ENCODE measurements at places on chromosomes 5 and 9. TPM values are rescaled to one million over a fixed set of nuclear protein-coding genes. Genes with fewer than 3 reads are reported as not detected.

The WNK2 gene
- total RNA-seq: 200 TPM

DNA sequence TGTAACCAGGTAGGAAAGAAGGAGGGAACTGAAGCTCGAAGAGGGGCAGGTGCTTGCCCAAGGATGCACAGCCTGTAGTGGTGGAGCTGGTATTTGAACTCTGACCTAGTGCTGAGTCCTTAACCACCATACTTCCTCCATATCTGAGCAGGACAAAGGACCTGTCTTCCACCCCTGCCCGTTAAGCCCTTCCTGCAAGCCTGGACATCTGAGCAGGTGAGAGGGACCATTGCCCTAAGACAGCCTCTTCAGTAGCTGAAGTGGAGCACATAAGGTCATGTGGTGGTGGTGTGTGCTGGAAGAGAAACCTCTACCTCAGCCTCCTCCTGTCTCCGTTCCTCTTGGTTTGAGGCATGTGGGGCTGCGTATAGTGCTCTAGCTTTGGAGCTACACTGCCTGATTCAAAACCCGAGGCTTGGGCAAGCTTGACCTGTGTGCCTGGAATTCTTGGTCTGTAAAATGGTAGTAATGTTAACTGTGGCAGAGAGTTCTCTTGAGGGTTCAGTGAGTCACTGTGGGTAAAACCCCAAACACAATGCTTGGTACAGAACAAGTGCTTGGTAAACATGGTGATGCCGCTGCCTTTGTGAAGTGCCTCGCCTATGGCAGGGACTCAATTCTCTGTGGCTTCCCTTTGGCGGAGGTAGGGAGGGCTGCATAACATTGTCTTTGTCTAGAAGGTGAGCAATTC lies 7.4 kb downstream of the GALNT10 start:
- DNase-seq: no peak

- no peak for DNase-seq
Observed at GRCh38 chr9:34559624-34560455, 29.7 kb downstream of the CNTFR start.

GRCh38 chr5:83092619-83093018 lies 15.3 kb downstream of the XRCC4 start:
- no peak for DNase-seq

- DNase-seq: no peak
Observed at GRCh38 chr9:110027671-110028081, 180.3 kb downstream of the C9orf152 start.

- DNase-seq: no peak
Observed at GRCh38 chr9:92774274-92774673, 9.6 kb upstream of the BICD2 start.

DNA sequence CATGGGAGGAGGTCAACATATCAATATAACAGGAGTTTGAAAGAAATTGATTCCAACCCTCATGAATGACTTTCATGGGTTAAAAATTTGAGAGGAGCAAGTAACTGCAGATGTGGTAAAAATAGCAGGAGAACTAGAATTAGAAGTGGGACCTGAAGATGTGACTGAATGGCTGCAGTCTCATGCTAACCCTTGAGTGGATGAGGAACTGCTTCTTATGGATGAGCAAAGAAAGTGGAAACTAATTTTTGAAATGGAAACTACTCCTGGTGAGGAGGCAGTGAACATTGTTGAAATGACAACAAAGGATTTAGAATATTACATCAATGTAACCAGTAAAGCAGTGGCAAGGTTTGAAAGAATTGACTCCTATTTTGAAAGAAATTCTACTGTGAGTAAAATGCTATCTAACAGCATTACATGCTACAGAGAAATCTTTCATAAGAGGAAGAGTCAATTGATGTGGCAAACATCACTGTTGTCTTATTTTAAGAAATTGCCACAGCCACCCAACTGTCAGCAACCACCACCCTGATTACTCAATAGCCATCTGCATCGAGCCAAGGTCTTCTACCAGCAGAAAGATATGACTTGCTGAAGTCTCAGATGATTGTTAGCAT lies 1683.2 kb downstream of the MAT2B start:
- no peak for DNase-seq

Data from Right ventricle myocardium inferior (tissue), 1 donor.